ENCODE measurements at places on chromosomes 6 and 20.

- no peak overlapping the region for H3K4me3 ChIP-seq
- H3K4me1 ChIP-seq: no peaks in the 10 kb centered on the region
- no peaks in the 10 kb centered on the region for H3K27me3 ChIP-seq
- DNase-seq: no peak
- no peaks in the 10 kb centered on the region for H3K36me3 ChIP-seq
Observed at GRCh38 chr20:12113468-12114371, 196.0 kb downstream of the BTBD3 start.

GRCh38 chr20:61980647-61981583, 84.8 kb downstream of the TAF4 start:
- peaks cover 10% of the 10 kb centered on the region for H3K36me3 ChIP-seq
- H3K27me3 ChIP-seq: no peaks in the 10 kb centered on the region
- H3K27ac ChIP-seq: no peak overlapping the region
- DNase-seq: no peak
- H3K4me3 ChIP-seq: no peak overlapping the region

DNA sequence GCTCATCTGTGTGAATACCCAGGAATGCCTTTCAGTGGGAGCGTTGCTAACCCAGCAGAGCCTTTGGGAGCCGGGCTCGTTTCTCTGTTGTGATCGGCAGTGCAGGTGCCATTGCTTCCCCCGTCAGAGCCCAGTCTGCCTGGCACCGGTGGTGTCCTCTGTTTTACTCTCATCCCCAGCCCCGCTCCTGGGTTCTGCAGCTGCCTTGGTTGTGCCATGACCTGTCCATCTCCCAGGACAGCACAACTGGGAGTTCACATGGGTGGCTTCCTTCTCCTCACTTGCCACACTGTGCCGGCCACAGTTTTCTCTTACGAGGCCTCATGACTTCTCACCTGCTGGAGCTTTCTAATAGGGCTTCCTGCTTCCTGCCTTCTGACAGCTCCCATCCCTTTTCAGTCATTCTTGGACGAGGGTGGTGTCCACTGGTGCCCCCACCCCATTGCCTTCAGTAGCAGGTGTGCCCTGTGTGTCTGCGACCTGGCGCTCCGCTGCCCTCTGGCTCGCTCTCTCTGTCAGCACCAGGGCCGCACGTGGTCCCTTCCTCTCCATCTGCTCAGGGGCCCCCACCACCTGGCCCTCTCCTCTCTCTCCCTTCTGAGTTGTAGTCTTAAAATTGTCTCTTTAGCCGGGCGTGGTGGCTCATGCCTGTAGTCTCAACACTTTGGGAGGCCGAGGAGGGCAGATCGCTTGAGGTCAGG, 110.9 kb downstream of the RPP40 start:
- H3K27ac ChIP-seq: no peak overlapping the region
- no peak for DNase-seq
- H3K4me1 ChIP-seq: no peaks in the 10 kb centered on the region
- H3K27me3 ChIP-seq: no peaks in the 10 kb centered on the region
- H3K36me3 ChIP-seq: peaks cover 10% of the 10 kb centered on the region

- no peaks in the 10 kb centered on the region for H3K36me3 ChIP-seq
- DNase-seq: no peak
- no peaks in the 10 kb centered on the region for H3K4me1 ChIP-seq
- H3K27ac ChIP-seq: no peak overlapping the region
Observed at GRCh38 chr6:72683797-72684196, 61.9 kb downstream of the KCNQ5 start.

- H3K4me1 ChIP-seq: no peaks in the 10 kb centered on the region
- no peak overlapping the region for H3K4me3 ChIP-seq
- no peak overlapping the region for H3K27ac ChIP-seq
- no peaks in the 10 kb centered on the region for H3K36me3 ChIP-seq
Observed at GRCh38 chr20:33008336-33009213, 1.1 kb downstream of the BPIFB2 start.

- H3K36me3 ChIP-seq: no peaks in the 10 kb centered on the region
- no peaks in the 10 kb centered on the region for H3K27me3 ChIP-seq
- H3K4me1 ChIP-seq: no peaks in the 10 kb centered on the region
- H3K27ac ChIP-seq: no peak overlapping the region
- no peak overlapping the region for H3K4me3 ChIP-seq
- DNase-seq: no peak
Observed at GRCh38 chr20:49433333-49433732, 49.1 kb downstream of the KCNB1 start.

DNA sequence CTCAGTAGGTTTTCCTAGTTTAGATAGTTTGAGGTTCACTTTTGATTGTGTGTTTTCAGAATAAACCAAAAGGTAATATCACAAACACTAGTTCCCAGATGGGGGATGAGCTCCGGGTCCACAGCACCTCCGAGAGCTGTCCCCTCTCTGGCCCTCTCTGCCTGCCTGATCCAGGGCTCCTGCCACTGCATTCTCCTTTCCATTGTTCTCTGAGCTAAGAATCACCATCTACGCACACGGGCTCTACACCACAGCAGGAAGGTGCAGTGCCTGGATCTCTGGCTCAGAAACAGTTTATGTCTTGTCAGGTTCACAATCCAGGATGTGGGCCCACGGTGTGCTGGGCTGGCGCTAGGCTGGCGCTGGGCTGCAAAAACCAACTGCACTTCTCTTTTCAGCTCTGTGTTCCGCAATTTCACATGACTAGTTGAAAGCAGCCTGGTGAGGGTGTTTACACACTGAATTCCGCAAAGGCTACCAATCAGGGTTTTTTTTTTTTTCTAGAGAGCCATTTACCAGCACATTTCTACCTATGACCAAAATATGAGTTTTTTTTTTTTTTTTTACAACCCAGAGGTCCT, 167.5 kb downstream of the SOD2 start:
- H3K4me3 ChIP-seq: no peak overlapping the region
- no peaks in the 10 kb centered on the region for H3K4me1 ChIP-seq
- no peak overlapping the region for H3K27ac ChIP-seq
- DNase-seq: no peak
- no peaks in the 10 kb centered on the region for H3K27me3 ChIP-seq
- H3K36me3 ChIP-seq: no peaks in the 10 kb centered on the region

DNA sequence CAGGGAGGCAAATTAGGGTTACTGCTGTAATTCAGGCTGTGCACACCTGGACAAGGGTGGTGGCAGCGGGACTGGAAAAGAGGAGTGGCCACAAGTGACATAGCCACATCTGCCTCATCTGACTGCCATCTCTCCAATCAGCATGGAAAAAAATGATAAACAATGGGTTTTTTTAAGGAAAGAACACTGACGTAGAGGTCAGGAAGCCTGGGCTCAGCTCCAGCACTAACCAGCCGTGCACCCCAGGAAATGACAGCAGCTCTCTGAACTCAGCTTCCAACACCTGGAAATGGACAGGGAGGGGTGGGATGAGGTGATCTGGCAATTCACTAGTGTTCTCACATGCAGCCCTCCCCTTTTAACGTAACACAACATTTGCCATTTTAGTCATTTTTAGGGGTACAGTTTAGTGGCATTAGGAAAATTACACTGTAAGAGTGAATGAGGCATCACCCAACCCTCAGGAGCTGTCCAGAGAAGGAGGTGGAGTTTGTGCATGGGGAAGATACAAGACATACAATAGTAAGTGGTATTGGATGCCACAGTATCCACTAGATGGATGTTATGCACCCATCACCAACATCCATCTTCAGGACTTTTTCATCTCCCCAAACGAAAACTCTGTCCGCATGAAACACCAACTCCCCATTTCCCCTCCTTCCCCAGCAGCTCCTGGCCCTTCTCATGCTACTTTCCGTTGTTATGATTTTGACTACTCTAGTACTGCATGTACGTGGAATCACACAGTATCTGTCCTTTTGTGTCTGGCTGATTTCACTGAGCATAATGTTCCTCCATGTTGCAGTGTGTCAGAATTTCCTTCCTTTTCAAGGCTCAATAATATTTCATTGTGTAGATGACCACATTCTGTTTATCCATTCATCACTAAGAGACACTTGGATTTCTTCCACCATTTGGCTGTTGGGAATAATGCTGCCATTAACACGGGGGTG, 215.5 kb upstream of the ECI2 start:
- H3K27me3 ChIP-seq: no peaks in the 10 kb centered on the region
- peaks cover 5% of the 10 kb centered on the region for H3K4me1 ChIP-seq
- DNase-seq: no peak

- no peak overlapping the region for H3K4me3 ChIP-seq
- H3K27ac ChIP-seq: no peak overlapping the region
- peaks cover 11% of the 10 kb centered on the region for H3K36me3 ChIP-seq
- no peak for DNase-seq
Observed at GRCh38 chr20:35517125-35517524, 12.3 kb downstream of the C20orf173 start.

- no peaks in the 10 kb centered on the region for H3K36me3 ChIP-seq
- peaks cover 9% of the 10 kb centered on the region for H3K4me1 ChIP-seq
- no peaks in the 10 kb centered on the region for H3K27me3 ChIP-seq
- H3K4me3 ChIP-seq: no peak overlapping the region
Observed at GRCh38 chr6:81307651-81308214, 444.7 kb downstream of the TENT5A start.

DNA sequence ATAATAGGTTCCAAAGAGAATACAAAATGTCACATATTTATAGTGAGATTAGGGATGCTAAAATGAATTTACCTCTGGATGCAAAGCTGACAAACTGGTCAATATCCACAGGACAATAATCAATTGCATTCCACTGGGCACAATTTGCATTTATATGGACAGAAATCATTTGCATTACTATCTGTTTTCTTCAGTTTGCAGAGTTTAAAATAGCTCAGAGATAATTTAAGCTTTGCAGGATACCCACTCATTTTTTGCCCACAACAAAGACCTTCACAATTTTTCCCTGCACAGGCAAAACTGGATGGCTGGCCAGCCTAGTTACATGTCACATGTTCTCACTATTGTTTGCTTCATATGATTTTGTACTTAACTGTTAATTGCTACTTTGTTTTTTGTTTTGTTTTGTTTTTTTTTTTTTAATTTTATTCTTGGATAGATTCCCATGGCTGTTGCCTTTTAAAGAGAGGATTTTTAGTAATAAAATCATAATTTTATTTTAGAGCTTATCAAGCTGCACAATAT, 483.5 kb downstream of the UTRN start:
- H3K27ac ChIP-seq: no peak overlapping the region
- H3K27me3 ChIP-seq: no peaks in the 10 kb centered on the region
- H3K4me3 ChIP-seq: no peak overlapping the region
- H3K4me1 ChIP-seq: peaks cover 6% of the 10 kb centered on the region

DNA sequence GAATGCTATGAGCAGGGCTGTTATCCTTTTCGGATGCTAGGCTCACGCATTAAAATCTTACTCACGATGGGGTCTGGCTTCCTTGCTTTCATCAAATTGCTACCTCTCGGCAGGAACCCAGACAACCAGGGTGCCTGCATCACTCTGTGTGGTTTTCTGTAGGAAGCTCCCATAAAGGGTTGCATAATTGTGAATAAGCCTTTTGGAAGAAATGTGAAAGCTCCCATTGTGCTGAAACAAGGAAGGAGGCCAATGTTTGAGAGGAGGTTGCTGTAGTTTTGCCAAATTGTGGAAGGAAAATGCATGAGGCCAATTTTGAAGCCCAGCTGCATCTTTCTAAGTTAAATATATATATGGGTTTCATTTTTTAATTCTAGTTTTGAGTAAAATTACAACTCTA, 615.5 kb downstream of the C6orf118 start:
- H3K27me3 ChIP-seq: no peaks in the 10 kb centered on the region
- no peak overlapping the region for H3K4me3 ChIP-seq
- H3K4me1 ChIP-seq: no peaks in the 10 kb centered on the region
- H3K27ac ChIP-seq: no peak overlapping the region
- no peak for DNase-seq
- H3K36me3 ChIP-seq: no peaks in the 10 kb centered on the region
